Fibroblast of villous mesenchyme (primary cell): ENCODE measurements at places on chromosomes 12 and 14.

DNA sequence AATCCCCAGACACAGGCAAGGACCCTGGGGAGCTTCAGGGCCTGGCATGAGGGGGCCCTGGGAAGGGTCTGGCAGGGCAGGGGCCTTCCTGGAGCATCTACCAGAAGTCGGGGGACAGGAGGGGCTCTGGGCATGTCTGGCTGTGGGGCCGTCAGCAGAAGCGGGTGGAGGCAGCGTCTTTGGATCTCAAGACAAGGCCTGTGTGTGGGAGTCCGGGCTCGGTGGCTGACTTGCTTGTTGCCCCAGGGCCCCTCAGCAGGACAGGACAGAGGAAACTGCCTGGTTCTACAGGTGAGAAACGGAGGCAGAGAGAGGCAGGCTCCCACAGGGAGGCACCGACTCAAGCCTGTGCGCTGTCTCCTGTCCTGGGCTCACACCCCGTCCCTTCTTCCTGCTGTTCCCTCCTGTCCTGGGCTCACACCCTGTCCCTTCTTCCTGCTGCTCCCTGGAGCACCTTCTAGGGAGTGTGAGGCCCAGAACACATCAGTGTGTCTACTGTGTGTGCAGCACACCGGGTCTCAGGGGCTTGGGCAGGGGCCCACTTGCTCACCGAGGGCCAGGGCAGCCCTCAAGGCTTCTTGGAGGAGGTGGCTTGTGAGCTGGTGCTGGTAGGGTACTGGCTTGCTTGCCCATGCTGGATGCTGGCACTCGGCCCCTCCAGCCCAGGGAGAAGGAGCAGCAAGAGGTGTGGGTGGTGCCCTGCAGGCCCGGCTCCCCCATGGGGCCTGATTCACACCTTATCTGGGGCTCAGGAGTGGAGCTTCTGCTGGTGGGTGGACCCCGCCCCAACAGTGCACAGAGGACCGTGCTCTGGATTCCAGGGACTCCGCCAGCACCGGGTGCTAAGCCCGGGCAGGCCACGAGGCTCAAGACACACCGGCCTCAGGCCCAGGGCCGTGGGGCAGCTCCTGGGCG is 14.9 kb downstream of the ASPG start:
- DNase-seq, result no peak

GRCh38 chr12:101277443-101277842 is 2.5 kb upstream of the UTP20 start:
- no peak for DNase-seq

DNA sequence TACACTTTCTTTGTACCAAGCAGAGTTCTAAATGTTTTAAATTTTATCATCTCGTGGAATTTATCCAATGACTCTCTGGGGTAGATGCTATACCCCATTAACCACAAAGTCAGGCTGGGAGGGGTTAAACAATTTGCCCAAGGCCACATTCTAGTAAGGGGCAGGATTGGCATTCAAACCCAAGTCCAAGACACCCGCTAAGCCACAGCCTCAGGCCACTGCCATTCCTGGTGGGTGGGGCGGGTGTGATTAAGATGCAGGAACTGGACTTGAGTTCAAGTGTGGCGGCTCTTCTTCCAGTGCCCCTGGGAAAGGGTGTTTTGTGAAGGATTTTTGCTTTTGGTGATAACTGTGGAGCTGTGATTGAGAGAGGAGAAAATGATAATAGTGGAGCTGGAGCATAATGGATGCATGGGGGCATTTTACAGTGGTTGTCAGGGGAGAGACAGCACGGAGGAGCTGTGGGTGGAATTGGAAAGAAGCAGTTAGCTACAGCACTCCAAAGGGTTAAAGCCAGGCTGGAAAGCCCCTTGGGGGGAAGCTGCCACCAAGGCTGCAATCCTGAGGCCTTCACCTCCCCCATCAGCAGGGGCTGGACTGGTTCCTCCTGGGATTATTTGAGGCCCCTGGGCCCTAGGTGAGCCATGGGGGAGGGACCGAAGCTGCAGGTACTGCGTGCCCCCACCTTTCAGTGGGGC is 1.0 kb upstream of the VRTN start:
- DNase-seq, result no peak

DNA sequence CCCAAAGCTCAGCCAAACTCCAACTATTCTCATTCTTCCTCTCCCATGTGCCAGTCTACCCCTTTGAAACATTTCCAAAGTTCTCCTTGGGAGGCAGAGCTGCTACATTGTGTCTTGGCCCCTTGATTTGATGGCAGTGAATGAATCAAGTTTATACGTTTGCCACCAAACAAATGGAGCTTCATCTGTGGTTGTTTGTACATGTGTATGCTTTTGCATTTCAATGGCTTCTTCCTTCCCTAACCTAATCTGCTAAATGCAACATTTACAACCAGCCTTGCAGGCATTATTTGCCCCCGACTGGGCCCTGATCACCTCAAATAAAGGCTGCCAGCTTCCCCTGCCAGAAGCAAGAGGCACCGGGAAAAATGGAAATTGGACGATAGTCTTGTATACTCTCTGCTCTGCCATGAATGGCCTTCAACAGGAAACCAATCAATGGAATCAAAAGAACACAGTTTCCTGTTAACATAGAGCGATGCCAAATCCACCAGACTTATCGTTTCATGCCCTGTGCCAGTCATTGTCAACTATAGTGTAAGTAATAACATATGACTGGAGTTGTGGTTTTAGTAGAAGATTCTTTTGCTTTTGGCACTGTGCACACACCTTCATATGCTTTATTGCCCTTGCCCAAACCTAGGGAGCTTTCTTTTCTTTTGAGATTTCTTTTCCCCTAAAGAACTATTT is 97.8 kb downstream of the TMEM30B start:
- DNase-seq, result no peak

- no peak for DNase-seq
Observed at GRCh38 chr14:104444159-104445030, 135.2 kb upstream of the C14orf180 start.

DNA sequence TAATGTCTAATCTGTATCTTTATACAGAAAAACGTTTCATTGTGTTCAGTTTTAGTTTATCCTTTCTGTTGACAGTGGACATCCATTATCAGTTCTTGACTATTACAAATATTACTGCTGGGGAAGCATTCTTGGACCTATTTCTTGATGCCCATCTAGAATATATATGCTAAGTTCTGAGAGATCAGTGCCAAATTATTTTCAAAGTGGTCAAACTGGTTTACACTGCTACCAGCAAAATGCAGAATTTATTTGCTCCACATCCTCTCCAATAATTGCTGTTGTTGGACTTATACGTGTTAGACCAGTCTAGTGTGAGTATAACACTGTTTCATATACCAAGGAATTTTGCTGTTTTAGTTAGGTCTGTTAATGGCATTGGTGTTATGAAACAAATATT is 85.5 kb upstream of the TRAF3 start:
- DNase-seq, result no peak

GRCh38 chr14:91234791-91235114 is 9.8 kb downstream of the GPR68 start:
- no peak for DNase-seq

- DNase-seq, result no peak
Observed at GRCh38 chr14:74652541-74652940, 40.5 kb upstream of the LTBP2 start.

GRCh38 chr12:3419558-3419957 is 71.4 kb upstream of the PRMT8 start:
- DNase-seq, result no peak

DNA sequence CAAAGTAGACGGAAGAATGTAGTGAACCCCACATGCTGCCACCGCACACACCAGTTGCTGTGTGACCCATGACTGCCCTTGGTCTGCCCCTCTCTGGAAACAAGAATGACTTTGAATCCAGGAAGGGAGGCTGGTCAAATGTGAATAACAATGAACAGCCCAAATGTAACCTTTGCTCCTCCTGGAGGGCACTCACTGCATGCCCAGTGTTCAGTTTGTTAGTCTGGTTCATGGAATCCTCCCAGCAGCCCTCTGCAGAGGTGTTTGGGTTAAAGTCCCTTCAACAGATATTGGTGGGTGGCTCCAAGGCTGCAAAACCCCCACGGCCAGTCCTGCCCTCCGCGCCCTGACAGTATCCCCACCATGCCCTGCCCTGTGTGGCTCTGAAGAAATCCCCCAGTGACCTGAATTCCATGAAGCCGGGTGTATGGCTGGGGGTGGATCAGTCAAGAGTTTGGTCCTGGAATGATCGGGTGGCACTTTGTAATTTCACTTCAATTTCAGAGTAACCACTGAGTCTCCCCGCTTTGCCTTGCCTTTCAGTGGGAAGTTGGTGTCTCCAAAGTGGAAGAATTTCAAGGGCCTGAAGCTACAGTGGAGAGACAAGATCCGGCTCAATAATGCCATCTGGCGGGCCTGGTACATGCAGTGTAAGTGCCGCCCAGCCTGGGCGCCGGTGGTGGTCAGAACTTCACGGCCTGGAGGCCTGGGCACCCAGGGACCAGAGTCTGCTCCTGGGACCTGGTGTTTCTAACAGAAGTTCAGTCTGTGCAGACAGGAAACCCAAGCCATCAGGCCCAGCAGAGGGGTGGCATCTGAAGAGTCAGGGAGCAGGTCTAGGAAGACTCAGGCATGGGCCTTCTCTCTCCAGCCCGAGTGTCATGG is 47.1 kb downstream of the IL31 start:
- DNase-seq, result no peak

DNA sequence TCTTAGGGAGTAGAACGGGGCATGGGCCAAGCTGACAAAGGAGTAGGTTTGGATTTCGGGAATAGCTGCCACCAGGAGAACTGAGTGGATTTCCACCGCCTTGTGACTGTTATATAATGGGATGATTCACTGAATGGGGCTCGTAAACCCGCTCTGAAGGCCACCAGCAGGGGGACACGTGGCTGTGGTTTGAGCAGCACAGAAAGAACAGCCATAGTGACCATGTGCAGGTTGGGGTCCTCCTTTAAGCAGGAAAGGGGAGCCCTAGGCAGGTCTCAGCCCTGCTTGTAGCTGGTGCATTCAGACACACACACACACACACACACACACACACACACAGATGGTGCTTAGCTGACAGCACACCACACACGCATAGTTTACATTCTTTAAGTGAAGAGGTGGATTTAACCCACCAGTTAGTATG is 8.6 kb upstream of the ASB2 start:
- peak; percentile 65 for DNase-seq

DNA sequence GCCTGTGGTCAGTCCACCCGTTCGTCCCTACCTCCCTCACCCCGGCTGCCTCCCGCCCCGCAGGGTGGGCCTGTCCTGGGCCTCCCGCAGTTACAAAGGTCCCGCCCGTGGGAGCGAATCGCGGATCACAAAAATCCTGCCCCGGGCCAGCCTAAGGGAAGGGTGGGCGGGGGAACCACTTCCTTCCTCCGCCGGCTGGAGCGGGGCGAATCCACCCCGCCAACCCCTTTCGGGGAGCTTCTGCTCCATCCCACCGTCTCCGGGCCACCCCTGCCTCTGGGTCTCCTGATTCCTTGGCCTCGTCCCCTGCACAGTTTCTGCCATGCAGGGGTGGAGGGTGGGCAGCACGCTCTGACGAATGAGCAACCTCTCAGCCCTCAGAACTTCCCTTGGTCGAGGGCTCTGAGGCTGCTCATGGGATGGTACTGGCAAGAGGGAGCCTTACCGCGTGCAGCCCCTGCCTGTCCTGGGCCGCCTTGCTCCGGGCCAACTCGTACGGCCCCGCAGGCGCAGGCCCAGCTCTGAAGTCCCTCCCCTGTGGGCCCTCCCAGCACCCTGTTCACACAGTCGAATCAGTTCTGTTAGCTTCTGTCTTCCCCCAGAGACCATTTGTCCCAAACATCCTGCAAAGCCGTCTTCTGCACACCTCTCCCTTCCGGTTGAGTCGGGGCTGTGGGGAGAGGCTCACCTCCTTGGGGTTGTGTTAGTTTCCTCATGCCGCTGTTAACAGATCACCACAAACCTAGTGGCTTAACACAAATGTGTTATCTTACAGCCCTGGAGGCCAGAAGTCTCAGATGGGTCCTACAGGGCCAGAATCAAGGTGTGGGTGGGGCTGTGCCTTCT is 589 bp upstream of the HVCN1 start:
- DNase-seq, result peak; percentile 25

GRCh38 chr12:84506282-84506681 is 406.3 kb downstream of the SLC6A15 start:
- DNase-seq, result no peak

DNA sequence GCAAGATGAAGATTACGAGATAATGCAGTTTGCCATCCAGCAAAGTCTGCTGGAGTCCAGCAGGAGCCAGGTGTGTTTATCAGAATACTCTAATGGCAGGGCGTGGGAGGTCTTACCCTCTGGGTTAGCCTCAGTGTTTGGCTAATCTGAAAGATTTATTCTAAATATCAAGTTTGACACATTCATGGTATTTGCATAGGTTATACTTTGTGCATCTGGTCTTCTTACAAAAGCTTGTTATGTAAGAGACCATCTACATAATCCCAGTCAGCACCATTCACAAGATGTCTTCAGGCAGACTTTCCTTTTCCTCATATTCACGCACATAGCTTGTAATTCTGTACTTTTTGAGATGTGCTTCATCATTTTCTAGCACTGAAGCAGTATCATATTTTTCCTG is 14.4 kb downstream of the C12orf76 start:
- no peak for DNase-seq

GRCh38 chr12:128783129-128783574 is 40.6 kb downstream of the SLC15A4 start:
- peak; percentile 31 for DNase-seq

GRCh38 chr14:68203871-68204270 is 384.3 kb downstream of the RAD51B start:
- DNase-seq, result no peak
